ENCODE measurements at places on chromosomes 2 and 18.

GRCh38 chr2:218125095-218125494 is 733 bp upstream of the CXCR2 start:
- ATAC-seq: no peak

GRCh38 chr2:161223139-161223732 is 63.0 kb downstream of the TANK start:
- peak; percentile 54 for ATAC-seq

DNA sequence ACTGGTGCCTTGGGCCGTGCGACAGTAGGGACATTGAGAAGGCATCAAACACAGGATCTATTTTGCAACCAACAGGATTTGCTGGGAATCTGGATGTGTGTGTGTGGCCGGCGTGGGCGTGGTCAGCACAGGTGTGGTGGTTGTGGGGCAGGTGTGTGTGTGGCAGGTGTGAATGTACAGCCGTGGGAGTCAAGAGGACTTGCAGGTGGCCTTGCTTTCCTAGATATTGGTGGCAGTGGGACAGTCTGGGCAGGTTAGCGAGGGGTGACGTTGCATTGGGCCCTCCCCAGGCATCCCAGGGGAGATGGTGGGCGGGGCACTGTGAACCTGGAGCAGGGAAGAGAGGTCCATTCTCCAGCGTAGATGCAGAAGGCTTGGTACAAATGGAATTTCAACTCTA is 3.2 kb upstream of the LIMS2 start:
- ATAC-seq: no peak

DNA sequence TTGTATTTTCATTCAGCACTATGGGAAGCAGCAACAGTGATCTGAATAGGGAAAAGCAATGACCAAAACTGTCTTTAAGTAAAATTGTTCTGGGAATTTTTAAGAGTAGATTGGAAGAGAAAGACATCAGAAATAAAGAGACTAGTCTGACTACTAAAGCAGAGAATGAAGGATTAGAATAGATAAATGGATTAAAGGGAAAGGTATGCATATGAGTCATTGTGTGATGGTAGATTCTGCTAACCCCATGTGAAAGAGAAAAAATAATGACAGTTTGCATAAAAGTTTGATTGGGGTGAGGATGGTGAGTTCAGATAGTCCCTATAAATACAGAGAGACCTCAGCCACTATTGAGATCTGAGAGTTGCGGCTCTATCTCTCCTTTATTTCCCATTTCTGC is 139.6 kb upstream of the DCC start:
- ATAC-seq: no peak

- no peak for ATAC-seq
Observed at GRCh38 chr2:95266781-95267430, 7.3 kb upstream of the PROM2 start.

- peak; percentile 84 for ATAC-seq
Observed at GRCh38 chr18:3579701-3580100, 129.7 kb downstream of the TGIF1 start.

GRCh38 chr2:26941486-26941885 is 29.0 kb upstream of the MAPRE3 start:
- ATAC-seq: no peak

DNA sequence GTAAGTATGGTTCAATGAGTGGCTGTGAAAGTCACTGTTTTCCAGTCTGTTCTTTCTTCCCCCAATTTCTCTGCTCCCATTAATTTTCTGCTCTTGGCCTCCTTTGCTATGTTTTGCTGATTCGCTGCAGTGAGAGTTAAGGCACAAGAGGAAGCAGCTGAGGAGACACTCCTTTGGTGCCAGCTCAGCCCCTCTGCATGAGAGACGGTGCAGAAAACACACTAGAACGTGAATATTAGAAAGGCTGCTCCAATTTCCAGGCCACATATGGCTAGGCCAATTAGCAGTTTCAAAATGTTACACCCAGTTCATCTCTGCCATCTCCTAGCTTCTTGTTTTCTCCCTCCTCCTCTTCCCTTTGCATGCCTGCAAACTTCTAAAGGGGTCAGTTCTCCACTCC is 38.9 kb downstream of the AKAIN1 start:
- ATAC-seq: no peak

- ATAC-seq: no peak
Observed at GRCh38 chr2:109721626-109722025, 72.5 kb upstream of the RGPD5 start.

DNA sequence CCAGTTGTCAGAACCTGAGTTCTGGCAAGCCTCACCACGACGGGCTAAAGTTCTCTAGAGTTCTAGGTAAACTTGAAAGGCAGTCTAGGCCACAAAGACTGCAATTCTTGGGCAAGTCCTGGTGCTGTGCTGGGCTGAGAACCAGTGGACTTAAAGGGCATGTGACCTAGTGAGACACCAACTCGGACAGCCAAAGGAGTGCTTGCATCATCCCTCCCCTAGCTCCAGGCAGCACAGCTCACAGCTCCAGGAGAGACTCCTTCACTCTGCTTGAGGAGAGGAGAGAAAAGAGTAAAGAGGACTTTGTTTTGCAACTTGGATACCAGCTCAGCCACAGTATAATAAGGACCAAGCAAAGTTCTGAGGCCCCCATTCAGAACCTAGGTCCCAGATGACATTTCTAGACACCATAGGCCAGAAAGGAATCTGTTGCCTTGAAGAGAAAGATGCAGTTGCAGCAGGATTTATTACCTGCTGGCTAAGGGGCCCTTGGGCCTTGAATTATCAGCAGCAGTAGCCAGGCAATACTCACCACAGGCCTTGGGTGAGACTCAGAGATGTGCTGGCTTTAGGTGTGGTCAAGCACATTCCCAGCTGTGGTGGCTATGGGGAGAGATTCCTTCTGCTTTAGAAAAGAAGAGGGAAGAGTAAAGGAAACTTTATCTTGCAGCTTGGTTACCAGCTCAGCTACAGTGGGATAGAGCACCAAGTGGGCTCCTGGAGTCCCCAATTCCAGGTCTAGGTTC is 51.8 kb downstream of the UPP2 start:
- ATAC-seq: no peak

GRCh38 chr2:74095632-74096031 is 52.1 kb downstream of the BOLA3 start:
- no peak for ATAC-seq

GRCh38 chr18:72223733-72224132 is 320.4 kb downstream of the CBLN2 start:
- ATAC-seq: no peak

DNA sequence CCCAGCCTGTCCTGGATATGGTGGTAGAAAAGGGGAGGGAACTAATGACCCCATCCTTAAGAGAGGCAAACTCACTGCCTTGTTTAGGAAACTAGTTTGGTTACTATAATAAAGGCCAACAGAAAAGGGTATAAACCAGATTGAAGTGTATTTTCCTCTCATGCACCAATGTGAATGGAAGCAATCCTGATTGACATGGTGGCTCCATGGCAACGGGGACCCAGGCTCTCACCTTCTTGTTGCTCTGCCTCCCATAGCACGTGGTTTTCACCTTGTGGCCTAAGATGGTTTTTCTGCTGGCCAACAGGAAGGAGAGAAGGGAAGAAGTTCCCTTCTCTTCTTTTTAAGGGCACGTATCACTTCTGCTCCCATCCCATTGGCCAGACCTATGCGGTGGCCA is 67.3 kb upstream of the NRP2 start:
- ATAC-seq: no peak

- no peak for ATAC-seq
Observed at GRCh38 chr2:174438146-174438886, 42.8 kb downstream of the SCRN3 start.

DNA sequence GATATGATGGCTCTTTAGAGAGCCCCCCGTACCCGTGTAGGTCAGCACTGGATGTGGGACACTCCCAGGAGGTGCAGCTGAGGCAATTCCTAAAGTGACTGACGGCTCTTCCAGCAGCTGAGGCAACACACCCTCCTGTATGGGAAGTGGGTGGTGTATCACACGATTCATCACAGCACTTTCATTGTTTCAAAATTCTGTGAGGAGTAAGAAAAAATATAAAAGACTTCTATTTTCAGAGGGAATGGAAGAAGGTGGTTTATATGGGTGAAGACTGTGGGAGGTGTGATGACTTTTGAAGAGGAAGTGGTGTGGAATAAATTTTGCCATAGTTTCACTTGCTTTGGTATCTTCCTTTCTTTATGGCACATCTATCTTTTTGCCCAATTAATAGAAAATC is 22.3 kb downstream of the QPCT start:
- no peak for ATAC-seq

DNA sequence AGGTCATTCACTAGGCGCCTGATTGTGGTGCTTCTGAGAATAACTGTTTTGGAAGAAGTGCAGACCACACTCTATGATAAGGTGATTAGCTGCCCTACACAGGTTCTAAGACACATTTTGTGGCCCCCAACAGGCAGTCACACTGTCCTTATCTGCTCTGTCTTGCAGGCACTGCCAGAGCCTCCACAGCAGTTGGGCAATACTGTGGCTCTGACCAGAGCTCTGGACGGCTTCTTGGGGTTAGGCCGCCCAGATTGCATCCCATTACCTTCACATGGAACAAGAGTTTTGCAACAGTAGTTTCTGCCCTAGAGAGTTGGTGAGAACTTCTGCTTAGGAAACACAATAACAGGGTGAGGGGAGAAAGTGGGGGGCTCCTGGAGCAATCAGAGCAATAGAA is 22.7 kb downstream of the RUFY4 start:
- no peak for ATAC-seq

- peak; percentile 75 for ATAC-seq
Observed at GRCh38 chr2:64876137-64876647, 113.0 kb upstream of the SLC1A4 start.

GRCh38 chr18:683531-683930 is 26.1 kb downstream of the TYMS start:
- ATAC-seq: no peak
